ENCODE measurements at places on chromosomes 6 and 20. TPM values are rescaled to one million over a fixed set of nuclear protein-coding genes. Genes with fewer than 3 reads are reported as not detected.

- H3K27ac ChIP-seq, result no peak overlapping the region
- H3K4me3 ChIP-seq, result no peak overlapping the region
- no peak for DNase-seq
- no peaks in the 10 kb centered on the region for H3K36me3 ChIP-seq
- H3K27me3 ChIP-seq, result no peaks in the 10 kb centered on the region
Measured at GRCh38 chr6:139862311-139862710, 487.9 kb upstream of the CITED2 start.

- H3K27me3 ChIP-seq, result no peaks in the 10 kb centered on the region
- H3K36me3 ChIP-seq, result no peaks in the 10 kb centered on the region
- no peak for DNase-seq
- H3K4me1 ChIP-seq, result no peaks in the 10 kb centered on the region
Measured at GRCh38 chr20:44018259-44018941, 103.7 kb downstream of the TOX2 start.

DNA sequence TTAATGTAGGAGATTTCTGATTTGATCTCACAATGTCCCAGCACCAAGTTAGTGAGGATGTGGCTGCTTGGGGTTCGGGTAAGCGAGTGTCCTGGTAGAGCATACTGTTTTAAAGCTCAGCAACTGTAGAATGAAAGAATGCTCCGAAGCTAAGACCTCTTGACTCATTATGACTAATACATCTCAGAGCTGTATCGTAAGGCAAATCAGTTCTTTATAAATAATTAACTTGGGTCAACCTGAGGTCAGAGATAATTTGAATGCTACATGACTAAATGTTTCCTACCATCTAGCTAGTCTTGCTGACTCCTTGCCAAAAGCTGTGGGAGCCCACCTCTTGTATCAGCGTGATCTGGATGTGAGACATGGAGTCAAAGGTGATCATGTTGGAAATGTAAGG lies 128.8 kb upstream of the PDE7B start:
- H3K4me1 ChIP-seq, result no peaks in the 10 kb centered on the region
- no peaks in the 10 kb centered on the region for H3K27me3 ChIP-seq
- H3K36me3 ChIP-seq, result no peaks in the 10 kb centered on the region
- no peak overlapping the region for H3K27ac ChIP-seq
- H3K4me3 ChIP-seq, result no peak overlapping the region
- DNase-seq, result no peak

DNA sequence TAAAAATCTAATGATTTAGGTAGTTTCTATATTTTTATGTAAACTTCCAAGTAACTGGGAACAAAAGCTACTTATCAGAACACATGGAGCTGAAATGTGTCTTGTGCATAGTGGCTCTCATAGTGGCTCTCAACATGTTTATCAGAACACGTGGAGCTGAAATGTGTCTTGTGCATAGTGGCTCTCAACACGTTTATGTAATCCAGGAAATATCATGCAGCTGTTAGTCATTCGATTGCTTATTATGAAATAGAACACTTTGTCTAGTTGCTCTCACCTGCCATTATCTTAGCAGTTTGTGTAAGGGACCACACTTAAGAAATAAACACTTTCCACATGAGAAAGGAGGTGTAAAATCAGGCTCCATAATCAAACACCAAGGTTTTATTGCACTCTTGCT lies 119.2 kb upstream of the ASCC3 start:
- H3K4me3 ChIP-seq, result no peak overlapping the region
- H3K27me3 ChIP-seq, result no peaks in the 10 kb centered on the region
- DNase-seq, result no peak
- no peaks in the 10 kb centered on the region for H3K36me3 ChIP-seq

- peak; percentile 41 for DNase-seq
- H3K4me3 ChIP-seq, result peak within 1 kb of the TSS; percentile 60
- H3K27ac ChIP-seq, result peak within 1 kb of the TSS; percentile 91
- H3K4me1 ChIP-seq, result peaks cover 47% of the 10 kb centered on the region
- no peaks in the 10 kb centered on the region for H3K36me3 ChIP-seq
Measured at GRCh38 chr6:28349892-28350737, at the start of gene ZKSCAN3. ZKSCAN3 (plus strand) TSS chr6:28349947; CDS start chr6:28359587, 9,640 bp downstream.

The BEND6 gene
- total RNA-seq, result 0.57 TPM

DNA sequence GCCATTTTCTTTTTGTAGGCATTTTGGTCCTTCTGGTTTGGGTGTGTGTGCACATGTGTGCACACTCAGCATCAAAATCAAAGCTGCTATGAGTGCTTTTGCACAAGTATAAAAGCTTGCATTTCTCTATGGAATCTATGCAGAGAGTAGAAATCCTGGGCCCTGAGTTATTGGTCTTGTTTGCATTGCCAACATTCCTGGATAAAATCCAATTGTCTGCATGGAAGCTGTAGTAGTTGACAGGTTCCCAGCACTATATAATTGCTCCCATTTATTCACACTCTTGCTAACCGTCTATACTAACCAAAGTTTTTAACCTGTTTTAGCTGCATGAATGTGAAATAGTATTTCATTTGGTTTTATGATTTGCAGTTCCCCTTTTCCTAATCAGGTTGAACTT lies 277.0 kb downstream of the FOXA2 start:
- no peak overlapping the region for H3K4me3 ChIP-seq
- peaks cover 6% of the 10 kb centered on the region for H3K4me1 ChIP-seq
- H3K36me3 ChIP-seq, result no peaks in the 10 kb centered on the region
- no peak for DNase-seq
- no peaks in the 10 kb centered on the region for H3K27me3 ChIP-seq
- H3K27ac ChIP-seq, result no peak overlapping the region

GRCh38 chr6:24547243-24547642 lies 52.5 kb downstream of the ALDH5A1 start:
- H3K4me3 ChIP-seq, result no peak overlapping the region
- peaks cover 13% of the 10 kb centered on the region for H3K27me3 ChIP-seq
- no peak overlapping the region for H3K27ac ChIP-seq
- no peaks in the 10 kb centered on the region for H3K36me3 ChIP-seq

DNA sequence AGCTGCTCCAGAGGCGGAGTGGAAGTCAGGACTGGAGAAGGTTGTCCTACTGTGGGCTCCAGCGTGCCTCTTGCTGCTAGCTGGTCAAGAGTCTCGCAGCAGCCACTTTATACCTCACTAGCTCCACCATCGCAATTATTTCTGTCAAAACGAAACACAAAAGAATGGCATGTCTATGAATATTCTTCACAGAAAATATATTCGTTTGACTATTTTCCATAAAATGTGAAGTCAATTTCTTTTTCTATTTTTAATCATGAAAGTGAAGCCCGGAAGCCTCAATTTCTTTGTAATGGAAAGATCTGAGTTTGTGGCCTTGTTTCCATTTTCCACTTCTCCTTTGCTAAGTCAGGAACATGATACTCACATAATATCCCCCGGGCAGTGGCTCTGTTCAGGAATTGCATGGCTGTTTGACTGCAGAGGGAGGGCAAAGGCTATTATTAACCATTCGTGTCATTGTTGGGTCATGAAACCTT lies 51.7 kb downstream of the DTD1 start:
- no peak for DNase-seq
- no peaks in the 10 kb centered on the region for H3K27me3 ChIP-seq
- no peak overlapping the region for H3K27ac ChIP-seq
- peaks cover 7% of the 10 kb centered on the region for H3K36me3 ChIP-seq
- peaks cover 4% of the 10 kb centered on the region for H3K4me1 ChIP-seq

Data from esophagus squamous epithelium (tissue), 5 donors.